SW480 (cell line): ENCODE measurements at places on chromosomes 5 and 9.

DNA sequence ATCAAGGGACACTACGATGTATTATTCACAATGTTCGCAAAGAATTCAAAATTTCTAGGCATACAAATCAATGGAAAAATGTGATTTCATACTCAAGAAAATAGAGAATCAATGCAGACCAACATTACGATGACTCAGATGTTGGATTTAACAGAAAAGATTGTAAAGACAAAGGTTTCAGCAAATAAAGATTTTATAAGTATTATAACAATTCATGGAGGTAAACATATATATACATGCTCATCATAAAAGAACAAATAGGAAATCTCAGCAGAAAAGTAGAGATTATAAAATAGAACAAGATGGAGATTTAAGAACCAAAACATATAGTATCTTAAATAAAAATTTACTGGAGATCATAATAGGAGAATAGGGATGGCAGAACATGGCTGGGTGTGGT lies 93.4 kb upstream of the JAK2 start:
- DNase-seq, result no peak

DNA sequence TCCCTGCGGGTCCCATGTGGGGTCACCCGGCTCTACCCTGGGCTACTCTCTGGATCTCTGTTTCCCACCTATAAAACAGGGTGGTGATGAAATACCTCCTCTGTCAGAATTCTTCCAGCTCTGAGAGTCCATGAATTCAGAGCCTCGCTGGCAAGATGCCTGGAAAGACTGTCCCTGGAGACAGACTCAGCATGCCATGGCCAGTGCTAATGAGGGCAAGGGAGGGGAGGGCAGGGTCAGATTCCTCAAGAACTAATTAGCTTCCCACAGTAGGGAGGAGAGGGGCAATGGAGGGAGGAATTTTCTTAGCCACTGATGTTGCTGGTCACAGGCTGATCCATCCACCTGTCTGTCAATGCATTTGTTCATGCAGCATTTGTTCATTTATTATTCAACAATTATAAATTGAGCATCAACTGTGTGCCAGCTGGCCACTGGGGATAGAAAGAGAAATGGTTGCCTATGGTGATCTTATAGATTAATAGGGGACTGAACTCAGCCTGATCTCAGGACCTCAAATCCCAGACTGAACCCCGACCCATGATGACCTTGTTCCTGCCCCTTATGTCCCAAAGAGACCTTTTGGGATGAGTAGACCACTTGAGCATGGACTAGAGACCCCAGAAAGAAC lies 4.7 kb downstream of the SYNPO start:
- no peak for DNase-seq

GRCh38 chr5:1110307-1111240 lies 1.3 kb downstream of the SLC12A7 start:
- peak; percentile 24 for DNase-seq

DNA sequence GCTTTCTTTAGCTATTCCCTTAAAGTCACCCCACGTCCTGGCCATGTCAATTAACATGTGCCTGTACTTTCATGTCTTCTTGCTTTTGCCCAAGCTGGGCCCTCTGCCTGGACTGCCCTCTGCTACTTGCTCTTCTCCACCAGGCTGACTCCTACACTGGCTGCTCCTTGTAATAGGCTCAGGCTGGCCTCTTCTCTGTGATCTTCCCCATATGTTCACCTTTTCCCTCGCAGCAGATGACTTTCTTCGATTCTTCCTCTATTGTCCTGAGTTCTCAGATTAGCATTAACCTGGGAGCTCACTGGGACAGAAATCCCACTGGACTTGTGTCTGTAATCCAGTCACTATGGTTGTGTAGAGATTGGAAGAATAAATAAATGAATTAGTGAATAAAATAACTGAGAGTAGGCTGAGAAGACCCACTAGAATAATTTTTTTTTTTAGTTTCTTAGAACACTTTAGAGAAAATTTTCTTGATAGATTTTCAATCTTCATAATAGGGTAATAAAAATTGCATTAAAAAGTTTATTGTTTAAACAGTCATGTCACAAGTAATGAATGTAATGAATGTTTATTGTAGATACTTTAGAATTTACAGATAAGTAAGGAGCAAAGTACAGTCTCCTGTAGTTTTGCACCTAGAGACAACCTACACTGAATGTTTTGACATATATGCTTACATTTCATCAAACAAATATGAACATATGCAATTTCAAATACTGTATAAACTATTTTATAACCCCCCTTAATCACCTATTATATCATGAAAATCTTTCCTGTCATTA lies 47.4 kb upstream of the TNFSF15 start:
- no peak for DNase-seq

GRCh38 chr9:86259557-86259956 lies at the start of gene C9orf153:
C9orf153 (minus strand) TSS chr9:86259657; CDS start chr9:86229603, 30,054 bp downstream.
- DNase-seq, result no peak

GRCh38 chr5:132877938-132878337 lies 4.5 kb downstream of the LEAP2 start:
- DNase-seq, result no peak

- no peak for DNase-seq
Observed at GRCh38 chr5:74192606-74193299, 447.8 kb downstream of the ENC1 start.

GRCh38 chr5:17014686-17015085 lies 78.6 kb upstream of the MYO10 start:
- DNase-seq, result no peak

DNA sequence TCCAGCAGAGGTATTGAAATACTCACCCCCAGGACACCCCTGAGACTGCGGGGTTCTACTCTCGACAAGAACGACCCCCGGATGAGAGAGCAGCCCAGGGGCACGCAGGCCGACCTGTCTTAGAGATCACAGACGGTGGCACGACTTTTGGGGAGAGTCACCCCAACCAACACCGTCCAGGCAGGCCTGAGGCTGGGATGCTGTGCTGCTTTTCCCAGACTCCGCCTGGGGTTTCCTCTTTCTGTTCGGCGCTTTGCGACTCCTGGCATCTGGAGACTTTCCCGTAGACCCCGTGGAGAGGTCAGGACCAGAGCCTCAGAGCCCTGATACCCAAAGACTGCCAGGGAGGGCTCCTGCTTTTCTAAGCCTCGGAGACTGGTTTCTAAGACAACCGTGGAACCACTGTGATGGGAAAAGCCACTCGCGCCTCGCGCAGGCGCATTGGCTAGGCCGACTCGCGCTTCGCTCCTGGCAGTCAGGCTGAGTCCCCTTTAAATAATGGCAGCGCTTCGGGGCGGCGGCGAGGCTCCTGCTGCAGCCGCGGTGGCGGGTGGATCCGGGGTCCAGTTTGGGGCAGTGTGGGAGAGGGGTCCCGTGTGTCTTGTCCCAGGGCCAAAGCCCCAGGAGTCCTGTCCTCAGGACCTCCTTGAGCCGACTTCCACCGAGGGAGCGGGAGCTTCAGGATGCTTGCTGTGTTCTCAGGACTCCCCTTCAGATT lies 484.0 kb downstream of the SPATA31A7 start:
- DNase-seq, result no peak

GRCh38 chr5:115024922-115025321 lies 144.8 kb downstream of the TRIM36 start:
- no peak for DNase-seq

DNA sequence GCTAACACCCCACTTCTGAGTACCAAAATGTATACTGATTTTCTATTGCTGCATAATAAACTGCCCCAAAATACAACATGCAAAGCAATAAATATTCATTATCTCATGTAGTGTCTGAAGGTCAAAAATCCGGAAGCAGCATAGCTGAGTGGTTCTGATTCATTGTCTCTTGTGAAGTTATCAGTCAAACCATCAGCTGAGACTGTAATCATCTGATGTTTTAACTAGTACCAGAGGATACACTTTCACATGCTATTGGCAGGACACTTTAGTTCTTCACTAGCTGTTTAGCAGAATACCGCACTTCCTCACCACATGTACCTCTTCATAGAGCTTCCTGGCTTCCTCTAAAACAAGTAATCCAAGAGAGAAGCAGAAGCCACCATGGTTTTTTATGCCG lies 12.7 kb upstream of the TMEM161B start:
- DNase-seq, result no peak

DNA sequence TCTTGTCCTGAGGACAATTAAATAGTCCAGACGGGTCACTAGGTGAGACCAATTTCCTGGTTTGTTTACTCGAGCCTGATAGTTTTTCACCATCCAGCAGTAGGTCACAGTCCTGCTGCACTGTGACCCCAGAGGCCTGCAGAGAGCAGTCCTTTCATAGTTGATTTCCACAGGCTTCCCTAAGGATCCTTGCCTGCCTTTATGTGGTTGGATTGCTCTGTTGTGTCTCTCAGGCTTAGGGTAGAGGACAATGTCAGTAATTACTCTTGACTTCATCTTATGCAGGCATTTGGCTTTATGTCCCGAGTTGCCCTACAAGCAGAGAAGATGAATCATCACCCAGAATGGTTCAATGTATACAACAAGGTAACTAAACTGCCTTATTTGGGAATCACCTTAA lies 9.0 kb upstream of the CATSPER3 start:
- DNase-seq, result peak; percentile 33

DNA sequence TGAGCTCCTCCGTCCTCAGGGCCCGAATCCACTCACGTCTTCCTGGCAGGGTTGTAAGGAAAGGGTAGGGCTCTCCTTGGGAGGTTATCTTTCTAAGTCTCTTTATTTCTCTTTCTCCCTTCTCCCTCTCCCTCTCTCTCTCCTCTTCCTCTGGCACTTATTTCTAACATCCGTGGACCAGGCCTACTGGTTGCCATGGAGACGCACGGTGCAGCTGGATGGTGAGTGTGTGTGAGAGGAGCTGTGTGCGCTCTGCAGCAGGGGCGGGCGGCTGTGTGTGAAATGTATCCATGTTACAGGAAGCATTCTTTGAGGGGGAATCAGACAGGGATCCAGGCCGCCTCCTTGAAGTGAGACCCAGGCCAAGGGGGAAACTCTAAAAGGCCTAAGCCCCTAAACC lies 32.2 kb downstream of the PCDH1 start:
- no peak for DNase-seq

DNA sequence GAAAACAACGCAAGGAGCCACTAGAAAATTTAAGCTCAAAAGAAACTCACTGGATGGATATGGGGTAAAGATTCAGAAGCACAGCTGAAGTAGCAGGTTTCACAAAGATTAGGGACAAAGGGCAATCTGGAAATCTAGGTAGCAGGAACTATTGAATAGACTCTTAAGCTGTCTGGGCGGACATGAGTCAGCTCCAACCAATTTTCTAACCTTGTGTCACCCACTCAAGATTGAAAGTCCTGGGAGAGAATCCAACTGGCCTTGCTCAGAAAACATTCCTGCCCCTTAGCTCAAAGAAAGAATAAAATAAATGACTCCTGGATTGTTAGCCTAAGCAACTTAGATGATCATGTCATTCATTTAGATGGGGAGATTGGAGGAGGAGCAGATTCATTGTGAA lies 69.2 kb downstream of the STK32A start:
- DNase-seq, result no peak

DNA sequence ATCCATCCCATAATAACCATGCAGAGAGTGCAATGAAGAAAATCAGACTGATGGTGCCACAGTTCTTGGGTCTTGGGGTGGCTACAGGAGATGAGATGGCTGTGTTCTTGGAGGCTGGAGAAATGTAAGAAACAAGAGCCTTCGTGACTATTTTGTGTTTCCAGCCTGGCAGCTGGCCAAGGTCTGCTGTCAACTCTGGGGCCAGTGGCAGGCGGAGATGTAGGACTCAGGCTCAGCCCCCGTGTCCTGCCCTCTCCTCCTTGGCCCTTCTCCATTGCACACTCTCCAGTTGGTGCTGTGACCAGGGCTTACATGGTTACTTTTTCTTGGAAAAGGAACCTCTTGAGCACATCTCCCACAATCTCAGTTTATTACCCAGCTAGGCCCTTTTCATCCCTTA lies 235.4 kb downstream of the DMRT2 start:
- DNase-seq, result no peak

DNA sequence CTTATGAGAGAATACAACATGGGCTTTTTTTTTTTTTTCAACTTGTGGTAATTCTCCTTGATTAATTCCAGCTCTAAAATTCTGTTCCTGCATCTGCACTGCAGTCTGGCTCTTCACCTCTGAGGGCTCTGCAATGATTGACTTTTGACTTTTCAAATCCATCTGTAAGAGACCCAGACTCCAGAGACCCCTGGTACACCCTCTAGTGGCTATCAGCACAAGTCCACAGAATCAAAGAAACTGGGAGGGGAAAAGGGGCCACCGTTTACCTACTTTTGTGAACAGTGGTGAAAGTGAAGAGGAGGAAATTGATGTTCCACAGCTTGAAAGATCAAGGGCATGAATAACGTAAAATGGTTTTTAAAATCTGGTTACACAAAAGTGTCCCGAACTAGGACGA lies 151.6 kb downstream of the SLIT3 start:
- DNase-seq, result no peak

GRCh38 chr9:89277454-89277853 lies 33.5 kb upstream of the CKS2 start:
- peak; percentile 41 for DNase-seq

- no peak for DNase-seq
Observed at GRCh38 chr5:444226-444625, 1.2 kb downstream of the EXOC3 start.

- no peak for DNase-seq
Observed at GRCh38 chr5:997711-998110, 10.9 kb upstream of the NKD2 start.

DNA sequence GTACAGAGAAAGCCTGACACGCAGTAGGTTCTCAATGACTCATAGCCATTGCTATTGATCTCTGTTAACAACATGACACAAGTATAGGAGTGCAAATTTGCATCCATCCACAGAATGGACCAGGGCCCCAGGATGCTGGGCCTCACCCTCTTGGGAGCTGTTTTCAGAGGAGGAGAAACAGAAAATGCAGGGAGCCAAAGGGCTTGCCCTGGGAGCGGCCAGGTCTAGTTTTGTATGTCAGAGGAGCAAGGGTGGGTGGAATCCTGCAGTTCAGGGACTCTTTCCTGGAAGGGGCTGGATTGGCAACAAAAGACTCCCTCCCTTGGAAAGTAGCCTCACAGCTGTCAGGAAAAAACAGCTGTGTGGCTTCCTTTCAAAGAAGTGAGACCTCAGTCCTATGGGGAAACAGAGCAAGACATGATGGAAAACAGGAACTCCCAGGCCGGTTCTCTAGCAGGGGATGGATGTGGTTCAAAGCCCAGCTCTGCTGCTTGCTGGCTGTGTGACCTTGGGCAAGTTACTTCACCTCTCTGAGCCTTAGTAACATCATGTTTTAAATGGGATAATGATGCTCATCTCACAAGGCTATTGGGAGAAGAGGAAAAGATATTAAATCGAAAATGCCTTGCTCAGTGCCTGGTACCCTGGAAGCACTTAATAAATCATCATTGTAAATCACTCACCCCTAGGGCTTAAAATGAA lies 50.5 kb upstream of the SH3PXD2B start:
- no peak for DNase-seq

GRCh38 chr5:14743601-14744295 lies 79.2 kb downstream of the OTULIN start:
- no peak for DNase-seq

DNA sequence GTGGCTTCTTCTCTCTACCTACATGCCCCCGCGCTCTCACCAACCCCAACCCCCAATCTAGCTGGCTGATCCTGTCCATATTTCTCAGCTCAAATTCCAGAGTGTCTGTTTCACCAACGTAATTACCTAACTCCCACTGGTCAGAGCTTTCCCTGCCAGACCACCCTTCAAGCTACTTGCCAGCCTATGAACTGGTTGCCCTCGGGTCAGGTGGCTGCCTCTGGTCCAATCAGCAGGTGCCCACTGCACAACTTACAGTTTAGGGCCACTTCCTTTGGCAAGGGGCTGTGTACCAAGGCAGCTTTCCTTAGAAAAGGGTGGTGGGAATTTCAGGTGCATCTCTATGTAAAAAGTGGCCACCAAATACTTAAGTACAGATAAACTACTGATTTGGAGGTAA lies 92.2 kb upstream of the SLC30A5 start:
- no peak for DNase-seq

- no peak for DNase-seq
Observed at GRCh38 chr9:121798941-121799340, 147.5 kb downstream of the DAB2IP start.
